ENCODE measurements at places on chromosomes 2 and 18. TPM values are rescaled to one million over a fixed set of nuclear protein-coding genes. Genes with fewer than 3 reads are reported as not detected.

The C2orf74 gene
- 8.3 TPM for total RNA-seq

The NOSTRIN gene
- 20.1 TPM for total RNA-seq

The TRPM8 gene
- not detected for total RNA-seq

DNA sequence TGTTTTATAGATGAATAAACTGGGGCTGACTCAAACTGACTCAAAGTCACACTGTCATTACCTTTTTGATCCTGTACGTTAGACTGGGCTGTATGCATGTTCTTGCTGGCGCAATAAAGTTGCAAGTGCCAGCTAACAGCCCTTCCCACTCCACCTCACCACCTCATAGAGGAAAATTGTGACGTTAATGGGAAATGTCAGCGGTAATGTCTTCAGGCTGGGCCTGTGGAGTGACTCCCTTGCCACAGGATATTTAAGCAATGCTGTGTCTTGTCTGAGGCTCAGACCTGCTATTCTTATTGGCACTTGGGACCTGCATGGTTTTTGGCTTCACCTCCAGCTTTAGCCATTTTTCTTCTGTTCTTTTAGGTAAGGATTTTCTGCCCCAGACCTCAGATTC is 25.2 kb upstream of the CASP10 start:
- DNase-seq = no peak

- DNase-seq = no peak
Measured at GRCh38 chr18:43422518-43422917, 145.2 kb upstream of the SYT4 start.

Data from glomerular endothelial cell (primary cell).